ENCODE measurements at places on chromosomes 2 and 18.

GRCh38 chr2:96107708-96108065 lies 8.7 kb downstream of the ADRA2B start:
- DNase-seq: no peak

GRCh38 chr2:66555501-66556324 lies 120.8 kb downstream of the MEIS1 start:
- no peak for DNase-seq

DNA sequence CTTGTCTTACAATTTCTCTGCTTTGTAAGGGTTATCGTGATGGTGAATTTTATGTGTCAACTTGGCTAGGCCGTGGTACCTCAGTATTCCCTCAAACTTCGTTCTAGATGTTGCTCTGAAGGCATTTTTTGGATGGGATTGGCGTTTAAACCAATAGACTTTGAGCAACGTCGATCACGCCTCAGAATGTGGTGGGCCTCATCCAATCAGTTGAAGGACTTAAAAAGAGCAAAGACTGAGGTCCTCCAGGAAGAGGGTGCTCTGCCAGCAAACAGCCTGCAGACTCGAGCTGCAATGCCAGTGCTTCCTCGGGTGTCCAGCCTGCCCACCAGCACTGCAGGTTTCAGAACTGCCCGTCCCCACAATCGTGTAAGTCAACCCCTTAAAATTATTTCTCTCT lies 145.8 kb upstream of the SALL3 start:
- no peak for DNase-seq

DNA sequence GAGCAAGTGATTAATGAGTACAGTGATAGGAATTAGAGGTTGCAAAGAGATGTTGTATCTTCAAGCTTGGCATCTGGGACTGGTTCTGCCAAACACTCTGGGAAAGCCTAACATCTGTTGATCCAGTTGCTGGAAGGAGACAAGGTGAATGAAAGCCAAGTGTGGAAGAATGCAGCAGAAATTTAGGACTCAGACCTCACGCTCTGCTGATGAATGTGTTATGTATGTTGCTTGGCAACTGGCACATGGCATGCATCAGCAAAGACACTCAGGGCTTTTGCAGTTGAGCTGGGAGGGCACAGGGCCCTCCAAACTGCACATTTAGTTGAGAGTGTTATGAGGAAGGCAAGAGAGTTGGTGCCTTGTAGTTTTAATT lies 105.5 kb downstream of the COLEC12 start:
- no peak for DNase-seq

- no peak for DNase-seq
Measured at GRCh38 chr18:11713756-11714155, 24.7 kb downstream of the GNAL start.

- no peak for DNase-seq
Measured at GRCh38 chr18:36025025-36025424, 42.3 kb downstream of the RPRD1A start.

DNA sequence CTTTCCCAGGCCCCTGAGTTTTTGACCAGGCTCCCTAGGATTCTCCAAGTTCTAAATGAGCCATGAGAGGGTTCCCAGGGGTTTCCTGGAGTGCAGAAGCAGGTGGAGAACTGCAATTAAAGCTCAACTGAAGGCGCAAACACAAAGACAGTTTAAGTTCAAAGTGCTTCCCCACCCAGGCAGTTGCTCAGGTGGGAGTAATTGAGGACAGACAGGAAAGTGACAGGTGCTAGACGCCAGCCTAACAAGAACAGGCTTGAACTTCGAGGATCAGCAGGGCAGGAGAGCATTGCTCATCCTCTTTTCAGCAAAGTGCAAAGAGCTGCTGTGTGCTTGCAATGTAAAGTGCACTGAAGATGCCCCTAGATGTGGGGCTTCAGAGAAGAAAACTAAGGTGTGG lies 77.2 kb upstream of the ST8SIA3 start:
- no peak for DNase-seq

- no peak for DNase-seq
Measured at GRCh38 chr2:237627441-237628246, at the start of gene LRRFIP1. LRRFIP1 (plus strand) TSS chr2:237627587; CDS start chr2:237627645, 58 bp downstream.

DNA sequence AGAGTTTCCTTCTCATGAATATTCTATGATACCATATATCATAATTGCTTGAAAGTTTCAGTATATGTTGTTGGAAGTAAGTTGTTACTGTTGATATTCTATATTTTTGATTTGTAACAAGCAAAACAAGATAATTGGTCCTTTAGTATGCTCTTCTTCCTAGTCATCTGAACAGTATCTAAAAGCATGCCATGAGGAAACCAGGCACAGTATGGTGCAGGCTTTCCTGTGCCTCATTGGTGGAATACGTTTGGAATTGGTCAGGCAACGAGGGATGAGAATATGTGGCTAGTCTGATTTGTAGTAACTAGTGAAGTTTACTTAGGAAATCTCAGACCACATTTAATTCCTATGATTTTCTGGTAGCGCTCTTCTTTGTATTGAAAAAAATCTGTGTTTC lies 22.8 kb downstream of the ASXL3 start:
- no peak for DNase-seq

DNA sequence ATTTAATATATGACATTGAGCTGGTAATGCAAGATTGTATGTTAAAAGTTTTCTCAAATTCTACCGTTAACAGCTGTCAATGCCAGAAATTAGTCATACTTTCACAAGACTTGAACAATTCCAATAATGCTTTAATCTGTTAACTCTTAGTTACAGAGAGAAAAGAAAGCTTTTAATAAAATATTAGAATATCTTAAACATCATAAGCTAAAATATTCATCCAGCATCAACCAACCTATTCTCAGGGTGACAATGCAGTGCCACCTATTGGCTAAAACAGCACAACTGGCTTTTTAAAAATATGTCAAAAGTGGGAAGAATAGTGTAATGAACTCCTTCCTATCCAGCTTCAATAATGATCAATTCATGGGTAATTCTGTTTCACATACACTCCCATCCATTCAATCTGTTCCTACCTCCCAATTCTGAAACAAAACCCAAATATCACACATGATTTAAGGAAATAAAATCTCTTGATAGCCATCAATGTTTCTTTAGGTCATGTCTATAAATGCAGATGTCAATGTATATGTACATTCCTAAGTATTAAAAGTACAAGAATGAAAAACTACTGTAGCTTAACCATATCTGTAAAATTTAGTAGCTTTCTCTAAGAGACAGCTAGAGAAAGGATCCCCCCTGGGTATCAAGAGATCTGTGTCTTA lies 79.8 kb upstream of the CCDC141 start:
- DNase-seq: no peak

GRCh38 chr18:74521068-74521725 lies 13.1 kb upstream of the CNDP1 start:
- DNase-seq: no peak

GRCh38 chr2:54384301-54385203 lies 71.6 kb upstream of the SPTBN1 start:
- DNase-seq: no peak

DNA sequence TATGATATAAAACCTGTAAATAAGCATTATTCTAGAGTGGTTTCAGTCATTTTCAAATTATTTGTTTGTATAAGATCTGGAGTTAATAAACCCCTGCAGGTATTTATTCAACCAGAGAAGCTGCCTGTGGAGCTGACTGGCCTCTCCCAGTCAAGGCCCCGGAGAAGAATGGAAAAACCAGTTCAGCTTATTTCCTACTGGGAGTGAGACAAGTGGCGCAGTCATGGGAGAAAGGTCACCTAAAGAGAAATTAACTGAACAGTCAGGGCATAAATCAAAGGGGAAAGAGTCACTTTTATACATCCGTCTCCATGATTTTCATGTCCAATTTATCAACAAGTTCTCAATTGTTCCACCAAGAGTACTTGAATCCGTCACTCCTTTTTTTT lies 240.9 kb downstream of the RNF152 start:
- DNase-seq: no peak

DNA sequence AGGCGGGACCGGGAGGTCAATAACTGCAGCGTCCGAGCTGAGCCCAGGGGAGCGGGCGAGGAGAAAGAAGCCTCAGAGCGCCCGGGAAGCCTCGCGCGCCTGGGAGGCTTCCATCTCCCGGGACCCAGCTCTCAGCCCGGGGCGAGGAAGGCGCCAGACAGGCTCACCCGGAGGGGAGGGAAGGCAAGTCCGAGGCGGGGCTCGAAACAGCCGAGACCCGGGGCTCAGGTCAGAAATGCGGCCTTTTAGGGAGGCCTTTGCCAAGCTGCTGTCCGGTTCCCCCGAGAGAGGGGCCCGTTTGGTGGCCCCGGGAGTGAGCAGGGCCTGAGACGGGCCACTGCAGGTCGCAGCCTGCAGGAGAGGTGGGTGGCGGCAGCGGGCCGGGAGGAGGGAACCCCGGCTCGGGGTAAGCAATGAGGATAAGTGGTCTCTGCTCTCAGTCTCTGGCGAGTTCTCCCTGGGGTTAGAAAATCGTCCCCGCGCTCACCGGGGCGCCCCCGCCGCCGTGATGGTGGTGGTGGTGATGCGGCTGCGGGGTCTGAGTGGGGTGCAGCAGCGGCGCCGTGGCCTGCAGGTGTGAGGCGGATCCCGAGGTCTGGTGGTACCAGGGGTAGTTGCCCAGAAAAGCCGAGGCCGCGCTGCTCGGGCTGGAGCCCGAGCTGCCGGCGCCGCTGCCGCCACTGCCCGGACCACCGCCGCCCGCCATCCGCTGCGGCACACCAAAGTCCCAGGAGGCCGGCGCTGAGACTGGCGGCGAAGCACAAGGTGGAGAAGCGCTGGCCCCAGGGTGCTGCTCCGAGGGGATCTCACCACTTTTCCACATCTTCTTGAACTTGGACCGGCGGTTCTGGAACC lies 2.4 kb downstream of the DLX2 start:
- DNase-seq: no peak

DNA sequence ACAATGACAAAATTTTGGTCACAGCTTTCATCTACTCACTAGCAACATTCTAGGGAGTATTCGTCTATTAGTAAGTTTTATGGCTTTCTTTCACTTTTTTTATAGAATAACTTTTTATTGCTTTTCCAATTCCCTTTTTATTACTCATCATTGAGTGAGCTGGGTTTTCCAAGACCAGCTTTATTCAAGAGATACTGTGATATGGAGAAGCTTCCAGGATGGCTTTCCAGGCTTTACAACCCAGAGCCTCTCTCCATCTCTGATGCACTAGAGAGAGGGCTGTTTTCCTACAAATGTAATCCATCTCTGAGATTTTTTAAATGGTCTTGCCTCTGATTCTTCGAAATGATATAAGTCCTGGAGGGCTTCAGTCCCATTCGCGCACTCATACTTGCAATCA lies 118.3 kb downstream of the LDLRAD4 start:
- DNase-seq: no peak

GRCh38 chr2:217714287-217714751 lies 288.5 kb downstream of the TNS1 start:
- no peak for DNase-seq

DNA sequence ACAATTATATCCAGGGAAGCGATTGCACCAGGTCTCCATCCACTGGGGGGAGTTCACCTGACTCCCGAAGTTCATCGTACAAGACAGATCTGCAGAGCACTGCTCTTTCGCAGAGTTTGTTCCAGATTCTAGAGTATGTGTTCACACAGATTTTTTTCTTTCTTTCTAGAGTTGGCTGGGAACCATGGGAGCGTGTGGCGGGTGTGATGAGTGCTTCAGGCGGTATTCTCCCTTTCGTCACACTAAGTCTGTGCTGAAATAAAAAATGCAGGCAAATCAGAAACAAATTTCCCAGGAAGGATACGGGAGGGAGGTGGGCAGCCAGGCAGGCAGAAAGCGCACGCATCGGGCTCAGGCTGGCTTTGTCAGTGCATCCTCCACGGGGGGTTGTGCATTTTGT lies 129.8 kb upstream of the SOX11 start:
- DNase-seq: no peak

DNA sequence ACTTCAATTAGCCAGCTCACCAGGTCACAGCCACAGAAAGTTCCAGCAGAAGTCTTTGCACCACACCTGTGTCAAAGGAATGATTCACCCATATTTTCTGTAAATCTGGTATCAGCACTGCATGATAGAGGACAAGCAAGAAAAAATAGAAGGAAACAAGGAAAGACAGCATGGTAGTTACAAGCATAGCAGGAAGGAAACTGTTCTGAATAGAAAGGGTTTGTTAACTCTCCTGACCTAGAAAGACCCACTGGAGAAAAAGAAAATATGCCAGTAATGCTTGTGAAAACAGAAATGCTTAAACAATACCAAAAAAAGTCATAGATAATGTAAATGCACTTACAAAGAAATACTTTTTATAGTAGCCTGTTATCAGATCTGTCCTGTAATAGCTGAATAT lies 40.8 kb downstream of the SCRN3 start:
- DNase-seq: no peak

DNA sequence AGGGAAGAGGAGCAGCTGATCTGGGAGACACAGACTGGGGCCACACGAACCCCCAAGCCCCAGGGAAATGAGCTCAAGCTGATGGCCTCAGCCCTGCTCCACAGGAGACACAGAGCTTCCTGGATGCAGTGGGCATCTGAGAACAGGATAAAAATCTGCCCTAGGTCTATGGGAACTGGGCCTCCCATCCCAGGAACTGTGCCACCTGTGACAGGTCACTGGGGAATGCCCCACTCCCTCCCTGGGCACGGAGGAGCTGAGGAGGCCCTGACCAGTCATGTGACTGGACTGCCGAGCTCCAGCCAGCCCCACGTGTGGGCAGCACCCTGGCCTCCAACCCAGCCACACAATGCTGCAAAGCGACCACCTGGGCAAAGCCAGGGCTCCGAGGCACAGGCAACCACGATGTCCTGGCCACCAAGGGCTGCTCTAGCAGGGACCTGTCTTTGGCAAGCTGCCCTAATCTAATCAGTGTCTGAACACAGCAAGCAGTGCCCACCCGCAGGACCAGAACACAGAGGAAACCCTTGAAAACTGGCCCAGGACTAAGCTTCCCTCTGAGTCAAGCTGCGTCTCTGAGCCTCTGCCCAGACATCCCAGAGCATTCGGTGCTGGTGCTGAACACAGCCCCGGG lies 57.8 kb upstream of the ID2 start:
- no peak for DNase-seq

DNA sequence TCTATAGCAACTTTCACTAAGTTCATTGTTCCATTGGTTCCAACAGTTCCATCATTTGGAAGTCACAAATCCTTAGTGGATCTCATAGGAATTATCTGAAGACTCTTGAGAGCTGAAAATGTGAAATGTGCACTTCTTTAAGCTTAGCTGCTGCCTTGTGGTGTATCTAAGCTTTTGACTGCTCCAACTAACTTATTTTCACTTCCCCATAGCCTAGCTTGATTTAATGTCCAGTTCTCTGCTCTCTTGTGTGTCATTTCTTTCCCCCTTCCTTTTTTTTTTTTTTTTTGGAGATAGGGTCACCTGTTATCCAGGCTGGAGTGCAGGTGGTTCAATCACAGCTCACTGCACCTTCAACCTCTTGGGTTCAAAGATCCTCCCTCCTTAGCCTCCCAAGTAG lies 34.9 kb upstream of the CD302 start:
- DNase-seq: no peak

GRCh38 chr2:216698895-216699294 lies 3.5 kb upstream of the IGFBP5 start:
- no peak for DNase-seq

DNA sequence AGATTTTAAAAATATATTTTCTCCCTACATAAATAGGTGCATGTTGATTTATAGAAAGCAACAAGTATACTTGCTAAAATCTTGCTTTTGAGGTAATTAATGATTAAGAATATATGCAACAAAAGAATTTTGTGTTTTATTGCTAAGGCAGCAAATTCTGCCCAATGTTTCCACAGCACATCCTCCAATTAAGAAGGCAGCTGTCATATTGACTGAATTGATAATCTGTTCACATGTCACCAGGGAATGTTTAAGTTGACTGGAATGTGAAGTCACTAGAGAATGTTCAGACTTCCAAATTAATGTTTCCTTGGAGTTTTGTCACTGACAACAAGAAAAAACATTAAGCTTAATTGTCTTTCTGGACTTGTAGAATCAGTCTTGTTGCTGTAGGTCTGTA lies 1602.7 kb upstream of the SLC39A10 start:
- no peak for DNase-seq
